Psoas muscle (tissue), 8 donors: ENCODE measurements at places on chromosomes 5 and 9. TPM values are rescaled to one million over a fixed set of nuclear protein-coding genes. Genes with fewer than 3 reads are reported as not detected.

DNA sequence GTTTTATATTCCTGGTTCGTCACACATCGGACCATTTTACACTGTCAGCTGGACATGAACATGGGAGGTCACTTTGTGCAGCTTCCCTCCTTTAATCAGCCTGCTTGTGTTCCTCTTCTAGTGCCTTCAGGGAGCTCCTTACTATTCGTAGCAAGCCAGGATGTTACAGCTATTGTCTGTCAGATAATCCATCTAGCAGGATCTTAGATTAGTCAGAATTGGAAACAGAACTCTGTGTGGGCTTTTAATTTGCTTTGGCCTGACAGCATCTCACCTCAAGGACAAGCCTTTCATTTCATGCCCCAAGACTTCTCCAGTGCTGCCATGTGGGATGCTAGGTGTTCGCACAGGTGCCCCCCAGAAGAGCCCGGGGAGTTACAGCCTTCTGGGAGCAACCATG, 30.2 kb upstream of the EPB41L4B start:
- no peaks in the 10 kb centered on the region for H3K4me1 ChIP-seq
- H3K27me3 ChIP-seq: no peaks in the 10 kb centered on the region
- no peak for DNase-seq
- H3K4me3 ChIP-seq: no peak overlapping the region

DNA sequence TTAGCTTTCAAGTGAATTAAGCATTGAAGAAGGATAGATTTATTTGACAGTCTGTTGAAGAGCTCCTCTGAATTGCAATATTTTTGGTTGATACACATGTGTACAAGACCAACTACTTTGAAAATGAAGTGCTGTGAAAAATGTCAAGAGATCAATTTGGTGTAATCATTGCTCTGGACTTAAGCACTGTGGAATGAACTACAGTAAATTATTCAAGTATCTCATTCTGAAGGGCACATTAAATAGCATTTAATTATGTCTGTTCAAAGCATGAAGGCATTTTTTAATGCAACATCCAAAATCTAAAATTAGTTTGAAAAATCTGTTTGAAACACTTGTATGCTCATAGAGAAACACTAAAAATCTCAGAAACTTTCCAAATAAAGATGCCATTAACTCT, 107.5 kb downstream of the CDH18 start:
- no peak for DNase-seq
- H3K27me3 ChIP-seq: no peaks in the 10 kb centered on the region

DNA sequence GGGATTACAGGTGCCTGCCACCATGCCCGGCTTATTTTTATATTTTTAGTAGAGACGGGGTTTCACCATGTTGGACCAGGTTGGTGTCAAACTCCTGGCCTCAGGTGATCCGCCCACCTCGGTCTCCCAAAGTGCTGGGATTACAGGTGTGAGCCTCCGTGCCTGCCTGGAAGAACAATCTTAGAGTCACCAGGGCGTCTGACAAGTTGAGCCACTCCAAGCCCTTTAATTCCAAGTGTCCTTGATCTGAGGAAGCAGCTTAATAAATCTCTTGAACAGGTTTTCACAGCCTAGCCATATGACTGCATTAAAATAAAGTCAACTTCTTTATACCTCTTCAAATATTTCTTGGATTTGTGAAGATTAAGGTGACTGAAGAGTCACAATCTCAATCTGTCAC, 31.5 kb downstream of the SLC44A1 start:
- no peak overlapping the region for H3K27ac ChIP-seq
- no peak overlapping the region for H3K4me3 ChIP-seq
- H3K4me1 ChIP-seq: peaks cover under 1% of the 10 kb centered on the region
- H3K36me3 ChIP-seq: no peaks in the 10 kb centered on the region
- no peak for DNase-seq
- H3K27me3 ChIP-seq: no peaks in the 10 kb centered on the region

DNA sequence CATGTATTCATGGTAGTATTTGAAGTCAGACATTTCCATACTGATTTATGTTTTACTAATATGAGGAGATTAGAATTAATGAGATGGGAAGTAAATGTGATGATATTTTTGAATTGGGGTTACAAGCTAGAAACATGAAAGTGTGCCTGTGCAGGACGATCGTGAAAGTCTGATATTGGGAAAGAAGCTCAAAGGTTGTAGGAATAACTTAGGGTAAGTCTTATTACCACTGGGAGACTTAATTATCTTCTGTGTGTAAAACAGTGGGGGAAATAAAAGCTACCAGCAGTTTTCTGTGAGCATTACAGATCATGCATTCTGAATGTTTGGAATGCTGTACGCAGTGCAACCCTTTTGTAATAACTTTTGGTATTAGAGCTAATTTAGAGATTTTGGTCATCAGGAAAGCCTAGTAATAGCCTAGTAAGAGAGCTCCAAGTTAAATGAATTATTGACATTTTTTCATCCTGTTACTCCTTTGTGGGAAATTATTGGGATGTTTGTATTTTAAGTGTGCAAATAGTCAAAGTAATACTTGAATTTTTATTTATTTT, 153.9 kb downstream of the PCSK5 start:
- H3K4me1 ChIP-seq: no peaks in the 10 kb centered on the region
- H3K4me3 ChIP-seq: no peak overlapping the region
- no peak overlapping the region for H3K27ac ChIP-seq
- DNase-seq: no peak

GRCh38 chr5:88885002-88885401, 2.0 kb upstream of the MEF2C start:
- H3K36me3 ChIP-seq: no peaks in the 10 kb centered on the region
- peaks cover 53% of the 10 kb centered on the region for H3K4me1 ChIP-seq
- H3K27ac ChIP-seq: peak overlapping the region; percentile 88
- no peaks in the 10 kb centered on the region for H3K27me3 ChIP-seq
- DNase-seq: no peak

FABP6 gene
- polyA plus RNA-seq: not detected

PTCH1 gene
- 2.1 TPM for polyA plus RNA-seq
